ENCODE measurements at places on chromosomes 5 and 9.

GRCh38 chr9:131582056-131582455, 36.7 kb downstream of the PRRT1B start:
- DNase-seq = no peak

GRCh38 chr9:116334546-116335150, 181.1 kb downstream of the PAPPA start:
- no peak for DNase-seq

DNA sequence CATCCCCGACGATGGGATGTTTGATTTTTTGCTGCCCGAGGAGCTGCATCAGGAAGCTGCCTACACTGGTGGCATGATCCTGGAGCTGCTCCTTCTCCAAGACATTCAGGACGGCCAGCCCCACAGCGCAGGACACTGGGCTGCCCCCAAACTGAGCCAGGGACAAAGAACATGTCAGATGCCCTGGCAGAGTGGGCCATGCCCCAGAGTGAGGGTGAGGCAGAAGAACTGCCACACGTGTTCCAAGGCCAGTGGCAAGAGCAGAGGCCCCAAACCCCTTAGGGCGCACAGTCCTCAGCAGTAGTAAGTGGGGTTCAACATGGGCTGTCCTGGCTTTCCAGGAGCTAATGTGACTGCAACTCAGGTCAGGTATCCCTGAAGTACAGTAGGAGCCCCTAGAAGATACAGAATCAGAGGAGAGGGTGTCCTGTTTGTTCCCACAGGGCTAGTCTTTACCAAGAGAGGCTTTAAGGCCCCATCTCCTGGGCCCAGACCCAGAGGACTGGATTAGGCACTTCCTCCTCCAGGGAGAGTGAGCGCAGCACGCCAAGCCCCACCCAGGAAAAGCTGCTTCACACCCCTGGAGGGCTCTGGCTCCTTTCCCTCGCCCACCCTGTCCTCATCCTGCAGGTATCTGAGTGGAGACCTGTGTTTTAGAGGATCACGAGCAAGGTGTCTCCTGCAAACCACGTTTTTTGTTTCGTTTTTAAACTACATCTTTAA, 11.1 kb downstream of the HNRNPAB start:
- no peak for DNase-seq

GRCh38 chr5:94174748-94175411, 433.5 kb upstream of the POU5F2 start:
- DNase-seq = no peak

DNA sequence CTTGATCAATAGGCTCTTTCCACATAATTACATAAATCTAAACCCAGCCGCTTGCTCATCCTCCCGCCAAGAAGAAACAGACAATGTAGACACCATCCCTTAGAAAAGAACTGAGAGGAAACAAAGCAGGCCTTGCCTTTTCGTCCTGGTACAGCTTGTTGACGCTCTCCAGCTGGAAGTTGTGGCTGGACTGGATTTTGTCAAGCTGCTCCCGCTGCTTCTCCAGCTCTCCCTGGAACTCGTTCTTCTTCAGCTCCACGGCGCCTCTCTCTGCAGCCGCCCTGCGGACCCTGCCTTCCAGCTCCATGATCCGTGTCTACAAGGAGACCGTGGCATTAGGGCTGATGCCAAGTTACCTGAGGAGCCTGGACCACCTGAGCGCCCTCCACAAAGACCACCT, 22.1 kb downstream of the GOLM1 start:
- no peak for DNase-seq

- no peak for DNase-seq
Measured at GRCh38 chr9:21504894-21505293, 22.8 kb upstream of the IFNE start.

- DNase-seq = no peak
Measured at GRCh38 chr9:80233906-80234305, 662.1 kb downstream of the TLE4 start.

- no peak for DNase-seq
Measured at GRCh38 chr5:57368010-57368409, 114.6 kb downstream of the ACTBL2 start.

GRCh38 chr9:107994648-107995047, 505.1 kb upstream of the KLF4 start:
- no peak for DNase-seq

- peak; percentile 3 for DNase-seq
Measured at GRCh38 chr9:20808002-20808401, 123.9 kb downstream of the FOCAD start.

GRCh38 chr5:54249210-54250028, 61.0 kb downstream of the ARL15 start:
- DNase-seq = no peak

- DNase-seq = no peak
Measured at GRCh38 chr5:62590387-62590786, 11.8 kb downstream of the LRRC70 start.

GRCh38 chr5:151780348-151780747, 8.6 kb downstream of the G3BP1 start:
- no peak for DNase-seq

GRCh38 chr9:115373000-115373709, 255.2 kb upstream of the TNC start:
- peak; percentile 60 for DNase-seq

- no peak for DNase-seq
Measured at GRCh38 chr5:12876541-12877298, 972.5 kb upstream of the CTNND2 start.

GRCh38 chr5:122665051-122665450, 109.8 kb upstream of the SNX2 start:
- DNase-seq = no peak

GRCh38 chr5:160233215-160233614, 3.9 kb downstream of the FABP6 start:
- no peak for DNase-seq

DNA sequence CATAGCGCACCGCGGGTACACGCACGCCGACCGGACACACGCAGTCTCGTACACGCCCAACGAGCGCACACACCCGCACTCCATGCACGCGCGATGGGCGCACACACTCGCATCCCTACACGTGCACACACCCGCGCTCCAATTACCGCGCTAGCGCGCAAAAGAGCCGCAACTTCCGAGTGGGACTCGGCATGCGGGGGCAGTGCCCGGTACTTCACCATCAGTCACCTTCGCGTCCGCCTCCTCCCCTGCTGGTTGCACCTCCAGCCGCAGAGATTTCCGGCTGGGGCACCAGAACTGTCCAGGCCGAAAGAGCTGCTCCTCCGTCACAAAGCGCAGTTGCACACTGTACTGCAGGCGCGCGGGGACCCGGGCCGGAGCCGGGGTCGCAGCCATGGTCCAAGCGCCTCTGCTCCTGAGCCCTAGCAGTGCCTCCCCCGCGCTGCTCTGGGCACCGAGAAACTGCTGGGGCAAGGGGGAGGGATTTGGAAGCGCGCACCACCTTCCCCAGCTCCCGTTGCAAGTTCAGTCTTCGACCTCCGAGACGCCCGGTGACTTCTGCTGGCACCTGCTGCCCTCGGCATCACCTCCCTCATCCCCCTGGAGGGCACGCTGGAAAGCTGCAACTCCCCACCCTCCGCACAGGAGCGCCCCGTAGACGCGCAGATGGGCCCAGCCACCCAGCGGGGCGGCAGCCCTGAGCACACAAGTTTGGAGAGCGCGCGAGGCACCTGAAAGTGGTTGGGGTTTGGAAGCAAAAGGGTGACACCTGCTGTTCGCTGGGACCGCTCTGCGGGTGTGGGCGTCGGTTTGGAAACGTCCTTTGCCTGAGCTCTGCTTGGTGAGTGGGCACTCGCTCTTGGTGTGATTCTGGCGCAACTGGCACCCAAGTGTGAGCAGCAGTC, 337.4 kb upstream of the PUM3 start:
- peak; percentile 58 for DNase-seq

GRCh38 chr5:95081982-95082381, 202.9 kb downstream of the MCTP1 start:
- no peak for DNase-seq

DNA sequence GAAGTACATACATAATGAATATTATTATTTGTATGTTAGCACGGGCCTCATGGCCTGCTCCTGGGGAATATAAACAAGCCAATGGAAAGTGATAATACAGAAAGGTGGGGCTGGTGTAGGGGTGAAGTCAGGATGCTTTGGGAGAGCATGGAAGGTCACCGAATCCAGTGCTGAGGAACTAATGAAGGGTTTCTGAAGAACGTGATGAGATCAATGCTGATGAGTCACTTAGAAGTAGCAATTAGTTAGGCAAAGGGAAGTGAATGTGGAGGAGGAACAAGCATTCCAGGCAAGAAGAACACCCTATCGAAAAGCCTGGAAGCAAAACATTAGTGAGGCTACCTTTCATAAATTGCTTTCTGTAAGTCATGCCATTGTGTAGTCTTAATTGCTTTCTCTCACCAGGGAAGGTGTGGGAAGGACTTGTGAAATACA, 2.1 kb downstream of the ANXA1 start:
- no peak for DNase-seq

GRCh38 chr5:111472579-111472978, 39.8 kb downstream of the STARD4 start:
- DNase-seq = no peak

DNA sequence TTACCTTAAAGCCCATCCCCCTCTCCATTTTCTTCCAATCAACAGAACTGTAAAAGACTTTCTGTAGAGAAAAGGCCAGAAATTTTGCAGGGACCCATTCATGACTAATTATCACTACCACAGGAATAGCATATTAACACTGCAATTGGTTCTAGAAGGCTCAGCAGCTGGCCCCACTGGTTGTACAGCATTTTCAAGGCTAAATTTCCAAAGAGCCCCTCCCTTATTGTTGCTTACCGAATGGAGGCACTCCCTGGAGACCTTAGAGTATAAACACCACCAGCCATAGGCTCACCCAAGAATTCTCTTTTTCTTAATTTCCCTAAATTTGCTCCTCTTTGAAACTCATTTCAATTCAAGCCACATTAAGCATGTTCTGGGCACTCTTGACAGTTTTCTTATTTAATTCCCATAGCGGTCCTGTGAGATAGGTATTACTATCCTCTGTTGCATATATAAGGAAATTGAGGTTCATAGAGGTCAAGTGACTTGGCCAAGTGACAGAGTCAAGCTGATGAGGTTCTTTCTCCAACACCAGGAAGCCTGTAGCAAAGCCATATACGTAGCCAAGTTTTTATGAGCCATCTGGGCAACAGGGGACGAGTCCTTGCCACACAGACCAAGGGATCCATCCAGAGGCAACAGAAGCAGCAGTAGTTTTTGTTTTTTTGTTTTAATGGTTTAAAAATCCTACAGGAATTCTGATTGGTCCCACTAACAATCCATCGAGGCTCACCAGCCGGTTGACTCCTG, 83.9 kb upstream of the NR5A1 start:
- no peak for DNase-seq

DNA sequence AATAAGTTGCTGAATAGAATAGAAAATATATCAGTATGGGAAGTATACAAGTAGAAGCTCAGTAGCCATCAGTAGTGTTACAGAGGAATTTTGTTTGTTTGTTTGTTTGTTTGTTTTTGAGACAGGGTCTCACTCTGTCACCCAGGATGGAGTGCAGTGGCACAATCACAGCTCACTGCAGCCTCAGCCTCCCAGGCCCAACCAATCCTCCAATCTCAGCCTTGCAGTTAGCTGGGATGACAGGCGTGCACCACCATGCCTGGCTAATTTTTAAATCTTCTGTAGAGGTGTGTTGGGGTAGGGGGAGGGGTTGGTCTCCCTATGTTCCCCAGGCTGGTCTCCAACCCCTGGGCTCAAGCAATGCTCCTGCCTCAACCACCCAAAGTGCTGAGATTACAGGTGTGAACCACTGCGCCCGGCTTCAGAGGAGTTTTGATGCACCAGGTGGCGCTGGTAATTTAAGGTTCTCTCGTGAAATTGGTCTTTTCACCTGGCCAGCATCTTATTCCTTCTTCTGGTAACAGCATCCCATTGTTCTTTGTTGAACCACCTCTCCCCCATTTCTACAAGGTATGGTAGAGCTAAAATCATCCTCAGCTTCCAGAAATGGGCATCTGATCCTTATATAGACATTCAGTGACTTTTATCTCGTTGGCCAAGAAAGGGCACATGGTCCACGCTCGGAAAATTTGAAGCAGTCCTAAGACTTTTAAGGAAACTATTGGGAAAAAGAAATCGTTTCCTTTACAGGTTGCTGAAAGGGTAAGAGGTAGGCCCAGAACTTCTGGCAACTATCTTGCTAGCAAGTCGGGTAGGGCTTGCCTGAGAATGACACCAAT, 157.1 kb downstream of the ARRDC3 start:
- DNase-seq = peak; percentile 54

Data from activated CD4-positive, alpha-beta T cell treated with anti-CD3 and anti-CD28 coated beads, Interleukin-2, amount 50 U/mL, for 16 hours (primary cell).